ENCODE measurements at places on chromosomes 2 and 18. TPM values are rescaled to one million over a fixed set of nuclear protein-coding genes. Genes with fewer than 3 reads are reported as not detected.

DNA sequence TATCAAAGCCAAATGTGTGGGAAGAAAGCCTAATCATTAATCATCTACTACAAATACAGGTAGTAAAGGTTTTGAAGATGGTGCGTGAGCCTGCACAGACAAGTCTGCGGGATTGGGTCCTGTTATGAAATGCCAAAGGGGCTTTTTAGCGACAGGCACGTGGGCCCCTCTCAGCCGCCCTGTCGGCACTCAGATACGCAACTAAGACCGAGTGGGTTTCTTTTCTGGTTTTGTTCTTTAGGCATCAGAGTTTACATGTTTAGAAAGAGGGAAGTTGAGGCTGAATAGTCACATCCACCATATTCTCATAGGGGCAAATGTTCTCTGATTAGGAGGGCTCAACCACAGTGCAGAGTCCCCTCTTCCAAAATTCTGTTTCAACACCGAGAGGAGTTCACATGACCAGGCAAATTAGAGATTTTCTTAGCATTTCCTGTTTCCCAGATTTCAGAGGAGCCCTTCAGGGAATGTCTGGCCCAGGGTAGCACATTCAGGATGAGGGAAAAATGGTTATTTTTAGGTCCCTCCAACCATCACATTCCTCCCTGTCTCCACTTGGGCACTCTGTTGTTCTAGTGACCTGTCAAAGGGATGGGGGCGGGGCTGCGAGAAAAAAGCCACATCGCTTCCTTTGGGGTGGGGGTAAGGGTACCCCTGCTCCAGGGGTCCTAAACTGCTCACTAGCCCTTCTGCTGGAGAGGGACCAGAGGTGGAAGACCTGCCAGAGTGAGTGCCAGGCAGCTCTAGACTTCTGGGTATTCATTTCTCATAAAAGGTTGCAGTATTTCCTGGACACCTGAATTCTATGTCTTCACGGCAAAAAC, 159.2 kb downstream of the BCL2 start:
- H3K4me1 ChIP-seq = no peaks in the 10 kb centered on the region
- H3K27ac ChIP-seq = no peak overlapping the region
- H3K27me3 ChIP-seq = no peaks in the 10 kb centered on the region
- H3K4me3 ChIP-seq = no peak overlapping the region
- DNase-seq = no peak
- H3K36me3 ChIP-seq = no peaks in the 10 kb centered on the region

Gene ABCA12
- not detected for total RNA-seq

DNA sequence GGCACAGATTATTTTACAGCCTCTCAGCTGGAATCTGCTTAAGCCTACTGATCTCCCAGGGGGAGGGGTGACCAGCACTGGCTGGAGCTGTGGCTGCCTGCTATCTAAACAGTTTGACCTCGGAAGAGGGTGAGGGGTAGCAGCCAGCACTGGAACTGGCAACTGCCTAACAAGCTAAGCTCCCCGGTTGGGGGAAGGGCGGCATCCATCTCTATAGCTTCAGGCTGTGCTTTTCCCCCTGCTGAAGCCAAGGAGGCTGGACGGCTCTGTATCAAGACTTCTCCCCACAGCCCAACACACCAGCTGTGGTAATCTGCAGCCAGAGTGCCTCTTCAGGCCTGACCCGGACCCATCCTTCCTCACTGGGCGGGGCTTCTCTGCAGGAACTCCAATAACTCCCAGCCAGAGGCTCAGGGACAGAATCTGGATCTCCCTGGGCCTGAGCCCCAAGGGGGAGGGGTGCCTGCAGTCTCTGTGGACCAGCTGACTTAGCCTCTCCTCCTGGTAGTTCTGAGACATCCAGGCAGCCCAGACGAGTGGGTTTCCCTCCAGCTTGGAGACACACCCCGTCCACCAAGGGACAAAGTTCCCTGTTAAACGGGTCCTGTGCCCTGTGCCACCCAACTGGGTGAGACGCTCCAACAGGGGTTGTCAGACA, 560.2 kb downstream of the LRP1B start:
- no peak overlapping the region for H3K27ac ChIP-seq
- peak; percentile 60 for DNase-seq
- H3K4me1 ChIP-seq = peaks cover 5% of the 10 kb centered on the region
- H3K4me3 ChIP-seq = no peak overlapping the region
- H3K27me3 ChIP-seq = no peaks in the 10 kb centered on the region

Gene POTEJ
- 0.21 TPM for total RNA-seq

Gene DNER
- 0.97 TPM for total RNA-seq

- H3K36me3 ChIP-seq = no peaks in the 10 kb centered on the region
- H3K4me3 ChIP-seq = peak overlapping the region; percentile 58
- peaks cover 75% of the 10 kb centered on the region for H3K27me3 ChIP-seq
- no peak overlapping the region for H3K27ac ChIP-seq
Observed at GRCh38 chr2:38077431-38077769, 1.4 kb upstream of the CYP1B1 start.

DNA sequence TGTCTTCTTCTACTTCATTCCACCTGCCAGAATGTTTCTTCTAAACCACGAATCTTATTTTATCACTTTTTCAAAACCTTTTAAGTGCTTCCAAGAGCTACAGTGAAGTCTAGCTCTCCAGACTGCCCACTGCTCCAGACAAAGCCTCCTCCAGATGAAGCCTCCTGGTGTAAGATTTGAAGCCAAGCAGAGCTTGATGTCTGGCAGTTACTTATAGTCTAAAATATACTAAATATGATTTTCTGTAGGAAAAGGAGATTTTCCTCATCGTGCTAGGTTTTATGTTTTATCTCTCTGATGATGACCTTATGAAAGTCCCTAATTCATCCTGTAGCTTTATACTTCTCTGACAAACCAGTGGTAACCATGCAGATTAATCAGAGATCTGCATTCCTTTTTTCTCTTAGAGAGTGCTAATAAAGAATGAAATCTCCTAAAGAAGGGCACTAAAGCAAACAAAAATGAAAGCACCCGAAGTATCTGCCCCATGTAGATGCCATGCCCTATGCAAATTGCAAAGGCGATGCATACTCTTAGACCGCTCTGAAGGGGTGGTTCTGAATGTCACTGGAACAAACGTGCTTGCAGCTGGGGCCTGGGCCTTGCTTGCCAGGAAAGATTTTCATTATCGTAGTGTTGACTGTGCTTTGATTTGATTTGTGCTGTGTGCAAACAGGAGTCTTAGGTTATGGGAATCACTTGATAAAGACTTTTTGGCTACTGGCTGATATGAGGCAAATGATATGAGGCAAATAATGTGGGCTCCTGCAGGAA, 314.2 kb downstream of the PID1 start:
- no peak overlapping the region for H3K4me3 ChIP-seq
- no peaks in the 10 kb centered on the region for H3K36me3 ChIP-seq
- H3K4me1 ChIP-seq = no peaks in the 10 kb centered on the region

DNA sequence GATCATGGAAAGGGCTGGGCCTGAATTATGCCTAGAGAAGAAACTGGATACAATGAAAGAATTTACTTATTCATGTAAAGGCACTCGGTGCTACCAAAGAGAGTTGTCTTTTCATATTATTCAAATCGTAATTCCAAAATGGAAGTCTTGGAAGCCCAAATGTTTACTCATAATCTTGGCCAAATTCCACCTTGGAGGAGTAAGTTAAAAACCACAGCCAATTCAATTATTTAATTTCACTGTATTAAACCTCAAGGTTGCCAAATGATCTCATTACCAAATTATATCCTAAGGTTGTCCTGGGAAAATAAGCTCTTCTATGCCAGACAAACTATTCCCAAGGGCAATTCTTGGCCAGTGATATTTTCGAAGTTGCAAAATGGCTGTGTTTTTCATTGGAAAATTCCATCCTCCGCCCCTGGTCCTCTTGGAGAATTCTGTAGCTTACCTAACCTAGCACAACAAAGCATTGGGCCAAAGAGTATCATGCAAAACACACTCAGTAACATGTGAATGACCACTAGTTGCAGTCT, 11.1 kb upstream of the VPS4B start:
- no peak for DNase-seq
- H3K27ac ChIP-seq = no peak overlapping the region
- H3K4me1 ChIP-seq = no peaks in the 10 kb centered on the region

- no peak overlapping the region for H3K4me3 ChIP-seq
- peaks cover 6% of the 10 kb centered on the region for H3K4me1 ChIP-seq
- H3K36me3 ChIP-seq = no peaks in the 10 kb centered on the region
- DNase-seq = no peak
- H3K27ac ChIP-seq = no peak overlapping the region
Observed at GRCh38 chr2:241895712-241896641, 26.4 kb downstream of the RTP5 start.

Gene ROCK1
- total RNA-seq = 66.2 TPM

Gene HOXD11
- not detected for total RNA-seq

- H3K27ac ChIP-seq = no peak overlapping the region
- no peak overlapping the region for H3K4me3 ChIP-seq
- H3K36me3 ChIP-seq = no peaks in the 10 kb centered on the region
- DNase-seq = no peak
Observed at GRCh38 chr18:75107196-75107930, 101.6 kb downstream of the PTGR3 start.

Gene TFCP2L1
- total RNA-seq = 0.06 TPM

DNA sequence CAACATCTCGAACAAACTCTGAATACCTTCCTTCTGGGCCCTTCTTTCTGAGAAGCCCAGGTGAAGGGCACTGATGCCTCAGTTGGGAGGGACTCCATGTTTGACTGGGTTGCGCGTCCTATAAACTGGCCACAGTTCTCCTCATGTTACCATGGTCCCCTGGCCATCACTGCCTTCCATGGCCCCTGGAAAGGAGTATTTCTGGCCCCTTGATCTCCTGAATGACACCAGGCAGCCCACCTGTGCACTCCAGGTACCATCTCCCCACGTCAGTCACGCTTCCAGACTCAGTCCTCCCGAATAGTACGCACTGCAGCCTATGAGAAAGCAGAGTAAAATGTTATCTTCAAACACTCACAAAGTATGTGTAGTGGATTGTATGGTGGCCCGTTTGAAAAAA, 73.9 kb downstream of the ACKR3 start:
- DNase-seq = no peak
- no peak overlapping the region for H3K27ac ChIP-seq
- H3K27me3 ChIP-seq = no peaks in the 10 kb centered on the region
- no peaks in the 10 kb centered on the region for H3K36me3 ChIP-seq

- no peaks in the 10 kb centered on the region for H3K27me3 ChIP-seq
- peaks cover 6% of the 10 kb centered on the region for H3K4me1 ChIP-seq
- H3K27ac ChIP-seq = no peak overlapping the region
- DNase-seq = no peak
Observed at GRCh38 chr2:239588451-239589269, 187.8 kb upstream of the HDAC4 start.

GRCh38 chr2:46647766-46648742, 168.7 kb downstream of the TMEM247 start:
- H3K4me1 ChIP-seq = no peaks in the 10 kb centered on the region
- H3K27me3 ChIP-seq = no peaks in the 10 kb centered on the region
- DNase-seq = no peak
- no peak overlapping the region for H3K27ac ChIP-seq
- no peaks in the 10 kb centered on the region for H3K36me3 ChIP-seq
- H3K4me3 ChIP-seq = no peak overlapping the region

- H3K4me3 ChIP-seq = no peak overlapping the region
- H3K36me3 ChIP-seq = no peaks in the 10 kb centered on the region
- DNase-seq = no peak
- no peaks in the 10 kb centered on the region for H3K27me3 ChIP-seq
- H3K4me1 ChIP-seq = no peaks in the 10 kb centered on the region
Observed at GRCh38 chr2:231323316-231323715, 72.2 kb upstream of the B3GNT7 start.

Gene HADHA
- total RNA-seq = 98.9 TPM

GRCh38 chr2:147092266-147092665, 752.6 kb upstream of the ACVR2A start:
- DNase-seq = no peak
- no peaks in the 10 kb centered on the region for H3K36me3 ChIP-seq
- no peaks in the 10 kb centered on the region for H3K27me3 ChIP-seq
- H3K4me1 ChIP-seq = peaks cover 9% of the 10 kb centered on the region
- no peak overlapping the region for H3K27ac ChIP-seq
- no peak overlapping the region for H3K4me3 ChIP-seq

DNA sequence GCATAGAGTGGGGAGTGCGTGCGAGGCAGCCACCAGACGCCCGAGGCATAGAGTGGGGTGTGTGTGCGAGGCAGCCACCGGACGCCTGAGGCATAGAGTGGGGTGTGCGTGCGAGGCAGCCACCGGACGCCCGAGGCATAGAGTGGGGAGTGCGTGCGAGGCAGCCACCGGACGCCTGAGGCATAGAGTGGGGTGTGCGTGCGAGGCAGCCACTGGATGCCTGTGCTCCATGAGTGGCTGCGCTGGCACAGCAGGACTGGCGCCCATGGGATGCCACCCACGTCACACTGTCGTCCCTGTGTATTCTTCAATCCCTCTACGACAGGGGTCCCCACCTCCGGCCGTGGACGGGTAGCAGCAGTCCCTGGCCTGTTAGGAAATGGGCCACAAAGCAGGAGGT, 221.9 kb downstream of the HDAC4 start:
- peaks cover 8% of the 10 kb centered on the region for H3K4me1 ChIP-seq
- no peaks in the 10 kb centered on the region for H3K36me3 ChIP-seq
- H3K27me3 ChIP-seq = no peaks in the 10 kb centered on the region
- no peak overlapping the region for H3K27ac ChIP-seq

DNA sequence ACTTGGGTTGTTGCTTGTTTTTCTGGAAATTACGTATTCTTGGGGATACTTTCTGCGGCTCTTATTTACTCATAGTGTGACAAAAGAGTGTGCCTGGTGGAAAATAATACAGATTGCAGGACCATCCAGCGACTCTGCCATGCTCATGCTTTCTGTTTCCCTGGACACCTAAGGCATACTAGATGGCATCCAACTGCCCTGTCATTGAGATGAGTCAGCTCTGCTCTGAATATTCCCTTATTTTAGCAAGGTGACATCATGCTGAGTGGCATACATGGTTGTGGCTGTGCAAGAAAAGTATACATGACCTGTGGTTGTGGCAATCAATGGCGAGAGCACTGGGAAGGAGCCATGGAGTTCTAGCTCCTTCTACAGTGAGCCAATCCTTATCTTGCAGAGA, 471.0 kb downstream of the TMEM182 start:
- H3K4me1 ChIP-seq = no peaks in the 10 kb centered on the region
- no peaks in the 10 kb centered on the region for H3K27me3 ChIP-seq
- no peak overlapping the region for H3K4me3 ChIP-seq
- H3K27ac ChIP-seq = no peak overlapping the region
- DNase-seq = no peak
- H3K36me3 ChIP-seq = no peaks in the 10 kb centered on the region

DNA sequence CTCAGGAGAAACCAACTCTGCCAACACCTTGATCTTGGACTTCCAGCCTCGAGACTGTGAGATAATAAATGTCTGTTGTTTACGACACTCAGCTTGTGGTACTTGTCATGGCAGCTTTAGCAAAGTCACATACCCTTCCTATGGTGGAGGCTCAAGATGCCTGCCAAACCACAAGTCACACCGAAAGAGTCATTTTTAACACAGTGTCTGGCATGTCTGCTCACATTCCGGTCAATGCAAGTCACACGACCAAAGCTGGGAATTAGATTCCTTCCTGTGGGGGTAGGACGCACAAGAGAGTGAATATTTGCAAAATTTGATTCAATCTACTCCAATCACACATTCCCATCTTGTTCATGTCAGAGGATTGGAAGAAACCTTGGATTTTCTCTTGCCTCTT, 24.6 kb downstream of the KCNE4 start:
- H3K4me3 ChIP-seq = no peak overlapping the region
- H3K4me1 ChIP-seq = no peaks in the 10 kb centered on the region
- no peak overlapping the region for H3K27ac ChIP-seq
- no peaks in the 10 kb centered on the region for H3K27me3 ChIP-seq
- H3K36me3 ChIP-seq = no peaks in the 10 kb centered on the region
- DNase-seq = no peak

GRCh38 chr18:27042177-27042576, 142.9 kb downstream of the CHST9 start:
- H3K36me3 ChIP-seq = no peaks in the 10 kb centered on the region
- no peaks in the 10 kb centered on the region for H3K27me3 ChIP-seq
- no peak overlapping the region for H3K27ac ChIP-seq

Measured in neural progenitor cell (in vitro differentiated cells).